Right ventricle myocardium superior (tissue), 1 donor: ENCODE measurements at places on chromosomes 7 and 10. TPM values are rescaled to one million over a fixed set of nuclear protein-coding genes. Genes with fewer than 3 reads are reported as not detected.

- no peak for DNase-seq
Measured at GRCh38 chr10:127832501-127832900, 60.2 kb downstream of the CLRN3 start.

DNA sequence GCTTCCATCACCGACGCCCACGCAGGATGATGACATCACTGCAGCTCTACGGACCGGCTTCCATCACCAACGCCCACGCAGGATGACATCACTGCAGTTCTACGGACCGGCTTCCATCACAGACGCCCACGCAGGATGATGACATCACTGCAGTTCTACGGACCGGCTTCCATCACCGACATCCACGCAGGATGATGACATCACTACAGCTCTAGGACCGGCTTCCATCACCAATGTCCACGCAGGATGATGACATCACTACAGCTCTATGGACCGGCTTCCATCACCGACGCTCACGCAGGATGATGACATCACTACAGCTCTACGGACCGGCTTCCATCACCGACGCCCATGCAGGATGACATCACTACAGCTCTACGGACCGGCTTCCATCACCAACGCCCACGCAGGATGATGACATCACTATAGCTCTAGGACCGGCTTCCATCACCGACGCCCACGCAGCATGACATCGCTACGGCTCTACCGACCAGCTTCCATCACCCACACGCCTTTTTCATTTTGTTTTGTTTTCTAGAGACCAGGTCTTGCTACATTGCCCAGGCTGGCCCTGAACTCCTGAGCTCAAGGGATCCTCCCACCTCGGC lies 29.5 kb downstream of the GPER1 start:
- peak; percentile 12 for DNase-seq

GRCh38 chr7:51476026-51476425 lies 159.4 kb upstream of the COBL start:
- DNase-seq = no peak

The LRRC17 gene
- total RNA-seq = 1.0 TPM

DNA sequence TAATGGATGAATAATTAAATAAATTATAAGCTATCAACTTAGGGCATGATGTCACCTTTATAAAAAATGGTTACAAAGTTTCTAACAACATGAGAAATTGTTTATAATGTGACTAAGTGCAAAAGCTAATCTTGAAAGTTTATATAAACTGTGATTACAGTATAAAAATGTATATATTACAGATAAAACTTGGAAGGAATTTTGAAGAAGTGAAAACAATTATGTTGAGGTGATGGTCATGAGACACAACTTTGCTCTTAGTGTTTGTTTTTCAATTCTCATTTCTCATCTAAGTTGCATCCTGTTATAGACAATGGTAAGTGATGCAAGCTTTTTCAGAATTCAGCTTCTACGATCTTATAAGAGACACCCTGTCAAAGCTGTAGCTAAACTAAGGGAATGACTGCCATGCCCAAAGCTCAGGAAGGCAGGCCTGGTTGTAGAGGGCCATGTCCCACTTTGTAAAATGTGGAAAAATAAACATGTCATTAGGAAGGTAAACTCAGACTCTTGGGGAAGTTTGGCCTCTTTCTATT lies 23.9 kb downstream of the MACC1 start:
- DNase-seq = no peak

The HOXA9 gene
- total RNA-seq = not detected

GRCh38 chr10:124251317-124252065 lies 158.1 kb upstream of the CHST15 start:
- no peak for DNase-seq

DNA sequence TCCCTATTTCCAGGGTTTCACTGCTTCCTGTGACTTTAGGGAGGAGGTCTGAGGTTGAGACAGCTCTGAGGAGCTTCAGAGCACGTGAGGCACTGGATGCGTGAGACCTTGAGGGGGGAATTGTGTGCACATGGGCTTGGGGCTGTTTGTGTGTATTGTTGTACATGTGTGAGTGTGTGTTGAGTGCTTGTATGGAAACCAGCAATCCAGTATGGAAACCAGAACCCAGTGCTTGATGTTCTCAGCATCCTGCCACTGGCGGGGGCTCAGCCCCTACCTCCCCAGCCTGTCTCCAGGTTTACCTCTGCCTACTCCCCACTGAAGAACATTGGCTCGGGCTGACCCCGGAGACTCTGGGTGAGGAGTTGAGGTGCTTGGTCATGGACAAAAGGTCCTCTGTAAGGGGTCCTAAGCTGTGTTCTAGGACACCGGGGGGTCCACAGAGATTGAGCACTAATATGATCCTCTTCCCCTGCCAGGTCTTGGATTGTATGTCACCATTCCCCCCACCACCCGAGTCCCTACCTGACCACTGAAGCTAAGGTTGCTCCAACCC lies 20.8 kb downstream of the SFTPD start:
- no peak for DNase-seq
